Right renal pelvis (tissue), 4 donors: ENCODE measurements at places on chromosomes 12 and 14. TPM values are rescaled to one million over a fixed set of nuclear protein-coding genes. Genes with fewer than 3 reads are reported as not detected.

DNA sequence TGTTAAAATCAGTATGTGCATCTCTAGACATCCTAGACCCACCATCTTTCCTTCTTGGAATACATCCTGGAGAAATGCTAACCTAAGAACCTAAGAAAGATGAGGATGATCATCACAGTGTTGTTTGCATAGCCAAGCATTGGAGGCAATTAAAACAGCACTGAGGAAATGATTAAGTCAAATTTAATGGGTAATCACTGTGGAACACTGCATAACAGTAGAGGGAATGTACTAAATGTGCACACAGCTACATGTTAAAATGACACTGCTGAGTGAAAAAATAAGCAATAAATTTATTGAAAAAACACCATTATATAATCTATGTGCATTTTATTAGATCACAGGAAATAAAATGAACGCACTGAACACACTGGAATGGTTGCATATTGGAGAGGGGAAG lies 987.1 kb upstream of the SEL1L start:
- no peak for DNase-seq

- DNase-seq = no peak
Observed at GRCh38 chr12:54306925-54307741, 6.3 kb upstream of the NFE2 start.

DNA sequence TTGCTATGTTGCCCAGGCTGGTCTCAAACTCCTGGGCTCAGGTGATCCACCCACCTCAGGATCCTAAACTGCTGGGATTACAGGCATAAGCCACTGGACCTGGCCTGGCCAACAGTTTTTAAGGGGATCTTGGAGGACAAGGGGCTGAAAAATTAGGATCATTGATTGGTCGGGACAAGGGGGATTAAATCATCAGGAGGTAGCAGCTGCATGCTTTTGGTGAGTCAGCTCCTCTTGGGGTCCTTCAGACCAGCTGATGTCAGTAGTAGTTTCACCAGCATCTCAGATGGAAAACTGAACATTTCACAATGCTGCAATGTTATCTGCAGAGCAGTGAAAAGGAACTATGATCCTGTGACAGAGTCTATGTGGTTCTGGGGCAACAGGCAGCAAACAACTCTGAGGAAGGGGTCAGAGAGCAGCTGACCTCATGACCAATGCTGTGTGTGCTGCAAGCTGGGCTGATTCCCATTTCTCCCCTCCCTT lies 6.3 kb downstream of the LRRC74A start:
- no peak for DNase-seq

GRCh38 chr12:85814071-85814470 lies 22.1 kb downstream of the RASSF9 start:
- no peak for DNase-seq

The ATXN2 gene
- 66.5 TPM for polyA plus RNA-seq

DNA sequence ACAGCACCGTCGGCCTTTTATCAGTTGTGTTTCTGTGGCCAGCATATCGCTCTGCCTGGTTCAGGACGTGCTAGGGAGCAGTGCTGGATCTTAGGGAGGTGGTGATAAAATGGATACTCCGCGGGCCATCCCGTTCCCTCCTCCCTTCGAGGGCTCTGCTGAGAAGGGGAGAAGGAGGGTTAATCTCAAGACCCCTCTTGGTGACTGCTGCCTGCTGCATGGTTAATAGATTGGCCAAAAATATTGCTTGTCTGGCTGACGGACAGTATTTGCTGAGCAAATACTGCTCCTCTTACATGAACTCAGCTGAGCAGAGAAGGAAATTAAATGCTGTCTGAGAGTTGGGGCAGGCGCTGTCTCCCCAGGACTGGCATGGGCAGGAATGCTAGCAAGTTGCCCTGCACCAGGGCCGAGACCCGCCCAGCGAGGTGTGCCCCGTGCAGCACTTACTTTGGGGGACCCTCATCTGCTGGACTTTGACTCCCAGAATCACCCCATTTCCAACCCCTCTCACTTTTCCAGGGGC lies 1.2 kb downstream of the FBRSL1 start:
- no peak for DNase-seq

The AKAP6 gene
- polyA plus RNA-seq = 3.2 TPM

The AQP2 gene
- 95.1 TPM for polyA plus RNA-seq

DNA sequence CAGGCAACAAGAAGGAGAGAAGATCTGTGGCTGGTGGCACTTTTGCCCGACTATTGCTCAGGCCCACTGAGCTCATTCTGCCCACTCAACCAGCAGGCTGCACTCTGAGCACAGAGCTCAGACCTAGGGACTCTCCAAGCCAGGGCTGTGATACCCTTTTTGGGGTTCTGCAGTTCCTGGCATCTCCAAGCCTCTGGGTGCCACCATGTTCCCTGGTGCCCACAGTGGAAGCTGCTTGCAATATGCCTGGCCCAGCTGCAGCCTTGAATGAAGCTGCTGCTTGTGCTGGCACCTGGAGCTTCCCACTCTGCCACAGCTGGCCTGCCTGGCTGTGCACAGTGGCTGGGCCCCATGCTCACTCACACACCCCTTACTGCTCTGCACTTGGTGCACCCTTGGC lies 236.1 kb downstream of the ADGRD1 start:
- no peak for DNase-seq

- DNase-seq = no peak
Observed at GRCh38 chr12:32298917-32299316, 100.4 kb upstream of the FGD4 start.

The MORN3 gene
- polyA plus RNA-seq = 2.3 TPM

DNA sequence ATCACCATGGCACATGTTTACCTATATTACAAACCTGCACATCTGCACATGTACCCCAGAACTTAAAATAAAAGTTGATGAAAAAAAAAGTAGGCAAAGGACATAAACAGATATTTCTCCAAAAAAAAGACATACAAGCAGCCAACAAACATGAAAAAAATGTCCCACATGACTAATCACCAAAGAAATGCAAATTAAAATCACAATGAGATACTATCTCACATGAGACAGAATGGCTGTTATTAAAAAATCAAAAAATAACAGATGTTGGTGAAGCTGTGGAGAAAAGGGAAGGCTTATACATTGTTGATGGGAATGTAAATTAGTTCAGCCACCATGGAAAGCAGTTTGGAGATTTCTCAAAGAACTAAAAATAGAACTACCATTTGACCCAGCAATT lies 68.0 kb upstream of the FAR2 start:
- DNase-seq = no peak

The TAS2R9 gene
- not detected for polyA plus RNA-seq
